ENCODE measurements at places on chromosomes 4 and X. TPM values are rescaled to one million over a fixed set of nuclear protein-coding genes. Genes with fewer than 3 reads are reported as not detected.

DNA sequence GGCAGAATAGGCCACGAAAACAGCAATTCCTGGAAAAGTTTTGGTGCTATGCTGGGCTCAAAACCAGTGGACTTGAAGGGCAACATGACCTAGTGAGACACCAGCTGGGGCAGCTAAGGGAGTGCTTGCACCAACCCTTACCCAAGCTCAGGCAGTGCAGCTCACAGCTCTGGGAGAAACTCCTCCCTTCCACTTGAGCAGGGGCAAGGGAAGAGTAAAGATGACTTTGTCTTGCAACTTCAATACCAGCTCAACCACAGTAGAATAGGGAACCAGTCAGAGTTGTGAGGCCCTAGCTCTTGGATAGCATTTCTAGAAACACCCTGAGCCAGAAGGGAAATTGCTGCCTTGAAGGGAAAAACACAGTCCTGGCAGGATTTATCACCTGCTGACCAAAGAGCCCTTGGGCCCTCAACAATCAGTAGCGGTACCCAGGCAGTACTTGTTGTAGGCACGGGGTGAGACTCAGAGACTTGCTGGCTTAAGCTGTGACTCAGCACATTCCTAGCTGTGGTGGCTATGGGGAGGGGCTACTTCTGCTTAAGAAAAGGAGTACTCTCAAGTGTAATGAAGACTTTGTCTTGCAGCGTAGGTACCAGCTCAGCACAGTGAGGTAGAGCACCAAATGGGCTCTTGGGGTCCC lies 19.7 kb upstream of the ABCG2 start:
- no peak overlapping the region for H3K4me3 ChIP-seq
- DNase-seq: no peak
- H3K36me3 ChIP-seq: no peaks in the 10 kb centered on the region
- no peaks in the 10 kb centered on the region for H3K4me1 ChIP-seq
- H3K27me3 ChIP-seq: no peaks in the 10 kb centered on the region
- no peak overlapping the region for H3K27ac ChIP-seq

GRCh38 chrX:132058975-132059374 lies 35.9 kb downstream of the STK26 start:
- H3K27me3 ChIP-seq: no peaks in the 10 kb centered on the region
- H3K36me3 ChIP-seq: no peaks in the 10 kb centered on the region
- no peaks in the 10 kb centered on the region for H3K4me1 ChIP-seq
- H3K4me3 ChIP-seq: no peak overlapping the region

DNA sequence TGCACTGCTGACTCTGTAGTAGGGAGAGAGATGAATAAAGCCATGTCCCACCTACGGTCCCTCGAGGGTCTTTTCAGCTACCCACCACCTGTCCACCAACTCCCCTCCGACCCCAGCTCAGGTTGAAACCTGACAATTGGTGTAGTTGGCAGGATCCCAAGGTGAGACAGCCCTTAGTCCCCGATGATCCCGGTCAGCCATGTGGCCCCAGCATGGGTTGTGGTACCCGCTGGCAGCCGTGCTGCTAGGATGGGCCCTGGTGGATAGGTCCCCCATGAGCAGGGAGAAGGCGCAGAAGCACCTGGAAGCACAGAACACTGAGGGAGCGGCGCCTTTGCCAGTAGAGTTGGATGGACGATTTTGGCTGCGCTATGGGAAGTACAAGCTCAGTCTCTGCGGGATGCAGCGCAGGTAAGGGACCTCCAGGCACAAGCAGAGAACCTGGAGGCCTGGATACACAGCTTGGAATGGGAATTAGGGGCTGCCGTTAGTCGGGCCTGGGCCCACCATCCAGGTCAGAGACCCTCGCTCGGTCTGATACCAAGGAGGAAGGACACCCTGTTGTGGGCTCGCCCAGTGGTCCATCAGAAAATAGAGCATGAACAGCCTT lies 694.6 kb upstream of the AGA start:
- no peaks in the 10 kb centered on the region for H3K4me1 ChIP-seq
- no peak overlapping the region for H3K27ac ChIP-seq
- H3K4me3 ChIP-seq: no peak overlapping the region
- no peak for DNase-seq

DNA sequence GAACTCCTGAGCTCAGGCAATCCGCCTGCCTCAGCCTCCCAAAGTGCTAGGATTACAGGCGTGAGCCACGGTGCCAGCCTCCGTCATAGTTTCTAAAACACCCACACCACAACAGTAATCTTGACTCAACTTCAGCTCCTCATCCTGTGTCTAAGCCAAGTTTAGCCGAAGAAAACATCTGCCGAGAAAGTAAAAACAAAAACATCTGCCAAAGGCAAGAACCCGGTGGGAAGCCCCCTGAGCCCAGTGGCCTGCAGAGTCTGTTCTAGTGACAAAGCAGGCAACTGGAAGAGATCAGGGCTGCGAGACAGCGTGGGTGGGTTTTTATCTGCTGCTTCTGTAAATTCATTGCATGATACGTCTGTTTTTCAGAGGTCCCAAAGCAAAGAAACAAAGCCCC lies 26.6 kb upstream of the CD99 start:
- no peaks in the 10 kb centered on the region for H3K27me3 ChIP-seq
- DNase-seq: no peak
- H3K36me3 ChIP-seq: no peaks in the 10 kb centered on the region
- no peaks in the 10 kb centered on the region for H3K4me1 ChIP-seq

GRCh38 chrX:103254921-103255493 lies at the start of gene TCEAL8:
Gene TCEAL8, minus strand, starts transcription at chrX:103255155. Its CDS starts 1,176 bp downstream, at chrX:103253979.
- H3K27ac ChIP-seq: peak within 1 kb of the TSS; percentile 72
- peak; percentile 21 for DNase-seq
- H3K4me3 ChIP-seq: peak within 1 kb of the TSS; percentile 69

- no peak for DNase-seq
- H3K4me1 ChIP-seq: no peaks in the 10 kb centered on the region
- no peaks in the 10 kb centered on the region for H3K36me3 ChIP-seq
These were observed 317.3 kb upstream of the F9 start for GRCh38 chrX:139213241-139213709.

DNA sequence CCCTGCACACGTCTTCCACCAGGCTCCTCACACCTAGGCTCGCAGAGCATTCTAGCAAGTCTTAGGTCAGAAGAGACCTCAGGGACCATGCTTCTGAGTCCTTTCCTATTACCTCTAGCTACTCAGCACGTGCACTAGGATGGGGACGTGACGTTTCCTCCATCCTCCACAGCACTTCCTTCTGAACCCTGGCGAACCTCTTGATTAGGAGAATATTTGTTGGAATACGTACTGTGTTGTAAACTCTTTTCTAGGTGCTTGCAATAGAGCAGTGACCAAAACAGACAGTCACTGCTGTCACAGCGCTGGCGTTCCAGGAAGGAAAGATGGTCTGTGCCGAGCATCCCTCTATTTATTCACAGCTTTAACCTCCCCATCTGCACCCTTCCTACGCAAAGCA lies 12.9 kb upstream of the TENM3 start:
- no peaks in the 10 kb centered on the region for H3K27me3 ChIP-seq
- no peak for DNase-seq
- no peak overlapping the region for H3K27ac ChIP-seq

The PRSS12 gene
- polyA plus RNA-seq: 0.15 TPM

DNA sequence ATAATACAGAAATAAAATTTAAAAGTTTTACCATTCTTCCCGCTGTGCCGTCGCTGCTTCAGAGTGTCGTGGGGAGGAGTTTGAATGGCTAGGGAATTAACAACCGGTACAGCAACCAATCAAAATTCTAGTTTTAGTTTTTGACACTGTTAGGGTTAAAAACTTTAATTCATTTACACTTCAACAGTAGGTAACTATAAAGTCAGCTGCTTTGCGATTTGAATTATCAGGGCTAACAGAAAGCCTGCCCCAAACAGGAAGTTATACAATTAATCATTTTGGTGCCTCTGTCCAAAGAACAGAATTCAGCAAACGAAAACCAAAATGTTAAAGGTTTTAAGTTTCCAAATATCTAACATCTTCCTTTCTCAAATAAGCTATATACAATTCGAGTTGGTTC lies 2.3 kb downstream of the HNRNPD start:
- H3K27me3 ChIP-seq: no peaks in the 10 kb centered on the region
- DNase-seq: no peak
- peak overlapping the region; percentile 98 for H3K27ac ChIP-seq

DNA sequence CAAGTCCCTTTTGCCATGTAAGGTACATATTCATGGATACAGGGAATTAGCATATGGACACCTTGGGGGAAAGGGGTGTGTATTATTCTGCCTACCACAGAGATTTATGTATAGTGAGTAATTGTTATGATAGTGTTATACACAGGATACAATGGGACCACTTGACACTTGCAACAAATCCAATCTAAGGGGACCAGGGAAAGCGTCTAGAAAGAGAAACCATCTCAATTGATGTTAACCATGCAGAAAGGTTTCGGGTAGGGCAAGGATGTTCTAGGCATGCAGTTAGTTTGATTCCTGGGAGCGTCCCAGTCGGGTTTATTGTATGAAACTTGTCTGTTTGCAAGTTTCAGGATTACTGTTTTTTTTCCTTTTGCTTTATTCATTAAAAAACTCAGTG lies 34.2 kb downstream of the MMRN1 start:
- no peaks in the 10 kb centered on the region for H3K27me3 ChIP-seq
- H3K4me3 ChIP-seq: no peak overlapping the region
- 0 out of 2 replicates have a peak, but pooled peaks cover 3% of the 10 kb centered on the region for H3K4me1 ChIP-seq
- H3K27ac ChIP-seq: no peak overlapping the region
- DNase-seq: no peak

DNA sequence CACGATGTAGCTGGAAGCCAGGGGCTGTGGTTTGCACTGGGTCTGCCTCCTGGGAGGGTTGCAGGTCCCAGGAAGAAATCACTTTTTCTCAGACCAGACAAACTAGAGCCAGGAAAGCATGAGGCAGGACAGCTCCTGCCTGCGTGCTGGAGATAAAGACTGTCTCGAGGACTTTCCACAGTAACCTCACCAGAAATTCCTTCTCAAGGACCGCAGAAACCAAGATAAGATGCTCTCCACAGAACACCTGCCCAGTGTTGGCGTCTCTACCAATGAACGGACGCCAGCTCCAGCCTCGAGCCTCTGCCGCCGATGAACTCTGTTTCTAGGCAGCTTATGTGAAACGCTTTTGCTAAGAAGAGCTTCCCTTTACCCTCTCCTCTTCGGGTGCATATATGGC lies 76.9 kb upstream of the AFAP1 start:
- H3K36me3 ChIP-seq: no peaks in the 10 kb centered on the region
- no peak overlapping the region for H3K4me3 ChIP-seq
- DNase-seq: no peak
- H3K27me3 ChIP-seq: no peaks in the 10 kb centered on the region
- no peak overlapping the region for H3K27ac ChIP-seq
- no peaks in the 10 kb centered on the region for H3K4me1 ChIP-seq

DNA sequence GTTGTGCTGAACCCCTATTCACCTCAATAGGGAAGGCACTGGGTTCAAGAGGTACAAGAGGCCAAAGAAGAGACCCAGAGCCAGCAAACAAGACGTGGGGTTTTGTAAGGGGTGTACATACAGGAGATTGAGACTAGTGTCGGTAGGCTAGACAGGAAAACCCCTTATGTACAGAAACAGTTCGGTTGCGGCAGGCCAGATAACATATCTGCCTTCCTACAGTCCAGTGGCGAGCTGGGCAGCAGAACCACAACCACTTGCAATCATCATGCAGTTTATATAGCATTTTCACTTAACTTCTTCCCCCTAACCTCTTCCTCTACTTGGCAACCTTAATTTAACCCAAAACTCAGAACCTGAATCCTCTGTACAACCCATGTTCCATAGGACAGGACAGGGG lies 422.2 kb downstream of the PDHA2 start:
- H3K4me1 ChIP-seq: no peaks in the 10 kb centered on the region
- no peak overlapping the region for H3K27ac ChIP-seq
- no peak overlapping the region for H3K4me3 ChIP-seq
- no peaks in the 10 kb centered on the region for H3K36me3 ChIP-seq
- DNase-seq: no peak
- no peaks in the 10 kb centered on the region for H3K27me3 ChIP-seq

DNA sequence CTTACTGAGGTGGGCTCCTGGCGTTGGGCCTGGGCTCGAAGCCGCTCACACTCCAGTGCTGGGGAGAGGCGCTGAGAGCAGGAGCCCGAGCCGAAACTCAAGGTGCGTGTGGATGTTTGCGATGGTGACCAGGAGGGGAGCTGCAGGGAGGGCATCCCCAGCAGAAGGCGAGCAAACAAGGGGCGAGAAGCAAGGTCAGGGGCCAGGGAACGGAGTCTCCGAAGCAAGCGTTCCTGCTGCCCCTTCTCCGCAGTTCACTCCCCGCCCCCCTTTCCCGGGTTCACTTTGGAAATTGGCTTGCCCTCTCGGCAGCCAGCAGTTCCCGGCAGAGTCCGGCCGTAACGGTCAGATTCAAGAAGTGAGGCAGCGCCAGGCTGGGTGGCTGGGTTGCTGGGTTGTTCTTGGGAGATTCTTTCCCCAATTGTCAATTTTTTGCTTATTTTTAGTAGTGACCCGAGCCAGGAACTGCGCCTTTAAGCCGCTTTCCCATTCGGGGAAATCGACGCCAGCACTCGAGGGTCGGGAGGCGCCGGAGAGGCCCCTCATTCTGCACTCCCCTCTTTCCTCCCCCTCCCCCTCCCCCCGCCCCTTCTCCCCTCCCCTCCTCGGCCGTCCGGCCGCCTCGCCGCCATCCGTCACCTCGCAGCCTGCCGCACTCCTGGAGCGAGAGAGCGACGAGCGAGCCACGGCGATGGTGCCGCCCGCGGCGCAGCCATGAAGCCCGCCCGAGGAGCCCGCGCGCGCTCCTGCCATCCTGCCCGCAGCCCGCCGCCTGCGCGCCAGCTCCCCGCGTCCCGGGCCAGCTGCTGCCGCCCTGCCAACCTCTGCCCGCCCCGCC lies at the start of gene FRMPD3:
TSS of gene FRMPD3 (plus strand) at position 655 of the 838 bp plus-strand sequence. CDS start 76,937 bp downstream, outside the sequence.
- H3K27ac ChIP-seq: no peak within 1 kb of the TSS
- H3K4me3 ChIP-seq: no peak within 1 kb of the TSS
- no peak for DNase-seq
- H3K27me3 ChIP-seq: peaks cover 3% of the 10 kb centered on the region
- H3K4me1 ChIP-seq: no peaks in the 10 kb centered on the region
- no peaks in the 10 kb centered on the region for H3K36me3 ChIP-seq

DNA sequence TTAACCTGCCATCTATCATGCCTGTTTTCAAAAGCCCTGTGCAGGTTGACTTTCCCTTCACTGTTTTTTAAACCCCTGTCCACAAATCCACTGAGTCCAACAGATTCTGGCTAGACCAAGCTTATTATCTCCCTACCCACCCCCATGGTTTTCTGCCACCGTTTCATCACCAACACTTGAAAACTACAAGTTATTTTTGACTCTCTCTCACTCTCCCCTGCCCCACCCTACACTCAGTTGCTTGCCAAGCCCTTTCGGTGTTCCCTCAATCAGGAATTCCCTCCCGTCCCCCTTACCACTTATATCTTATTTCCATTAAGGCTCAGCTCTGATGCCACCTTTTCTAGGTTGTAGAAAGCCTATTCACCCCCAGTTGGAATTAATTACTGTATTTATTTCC lies 29.7 kb downstream of the ATG4A start:
- H3K36me3 ChIP-seq: no peaks in the 10 kb centered on the region
- no peaks in the 10 kb centered on the region for H3K4me1 ChIP-seq
- no peak for DNase-seq
- no peaks in the 10 kb centered on the region for H3K27me3 ChIP-seq

Measured in GM12878 (cell line).